ENCODE measurements at places on chromosomes 1 and 21. TPM values are rescaled to one million over a fixed set of nuclear protein-coding genes. Genes with fewer than 3 reads are reported as not detected.

Gene UBXN11
- polyA plus RNA-seq, result 12.3 TPM

Gene CHI3L2
- polyA plus RNA-seq, result 3.4 TPM

Gene CCDC190
- polyA plus RNA-seq, result 0.29 TPM

Gene EVA1B
- polyA plus RNA-seq, result 25.2 TPM

Gene CDA
- 10.3 TPM for polyA plus RNA-seq

Gene OR2W3
- 0.06 TPM for polyA plus RNA-seq

Gene UBASH3A
- polyA plus RNA-seq, result 0.09 TPM

Gene PTGFRN
- polyA plus RNA-seq, result 84.4 TPM

Gene EFNA3
- 1.8 TPM for polyA plus RNA-seq

Gene TRIM67
- polyA plus RNA-seq, result not detected

Gene LORICRIN
- polyA plus RNA-seq, result not detected

Gene APOBEC4
- not detected for polyA plus RNA-seq

Gene KIAA0040
- 13.1 TPM for polyA plus RNA-seq

Gene AIRE
- not detected for polyA plus RNA-seq

Gene OR2AK2
- not detected for polyA plus RNA-seq

Gene IL20
- not detected for polyA plus RNA-seq

Gene CD1D
- polyA plus RNA-seq, result 1.8 TPM

Gene CRYAA
- not detected for polyA plus RNA-seq

Gene PTGS2
- 0.29 TPM for polyA plus RNA-seq

Gene THEM5
- polyA plus RNA-seq, result not detected

Gene RNF207
- polyA plus RNA-seq, result 16.2 TPM

Gene GCSAML
- not detected for polyA plus RNA-seq

Gene TDRD5
- polyA plus RNA-seq, result not detected

Gene ELOVL1
- polyA plus RNA-seq, result 82.0 TPM

Gene PLA2G2D
- not detected for polyA plus RNA-seq

Gene OLFML2B
- polyA plus RNA-seq, result 1.0 TPM

Gene PYHIN1
- 0.07 TPM for polyA plus RNA-seq

Gene PLEKHM2
- polyA plus RNA-seq, result 63.7 TPM

Gene BSND
- not detected for polyA plus RNA-seq

Gene CR2
- 0.01 TPM for polyA plus RNA-seq

Gene LCK
- 0.39 TPM for polyA plus RNA-seq

Gene TCHH
- polyA plus RNA-seq, result 0.01 TPM

Gene OR10Z1
- not detected for polyA plus RNA-seq

Gene LCE1D
- not detected for polyA plus RNA-seq

Gene DNAJC28
- 2.2 TPM for polyA plus RNA-seq

Gene FNDC5
- 75.1 TPM for polyA plus RNA-seq

Gene ERICH3
- 0.07 TPM for polyA plus RNA-seq

Gene RPE65
- 0.01 TPM for polyA plus RNA-seq

Gene GJC2
- 1.4 TPM for polyA plus RNA-seq

Gene CCDC17
- polyA plus RNA-seq, result 0.62 TPM

Gene GNAT2
- polyA plus RNA-seq, result 0.04 TPM

Gene NUDT4B
- 8.1 TPM for polyA plus RNA-seq

Gene TMEM183A
- 11.5 TPM for polyA plus RNA-seq

Gene AMY1C
- not detected for polyA plus RNA-seq

Gene ANP32E
- 40.0 TPM for polyA plus RNA-seq

Measured in heart right ventricle (tissue), 16 donors.